ENCODE measurements at places on chromosomes 5 and 9. TPM values are rescaled to one million over a fixed set of nuclear protein-coding genes. Genes with fewer than 3 reads are reported as not detected.

The PCDHGB5 gene
- total RNA-seq: 1.9 TPM

The ARHGEF37 gene
- 2.4 TPM for total RNA-seq

The UBAC1 gene
- 34.8 TPM for total RNA-seq

The IGFBPL1 gene
- 2.1 TPM for total RNA-seq

The SOHLH1 gene
- 0.05 TPM for total RNA-seq

The ANKRD34B gene
- 0.03 TPM for total RNA-seq

The SOX30 gene
- total RNA-seq: not detected

The IFNA17 gene
- total RNA-seq: not detected

The SIT1 gene
- total RNA-seq: not detected

The OSTF1 gene
- total RNA-seq: 18.2 TPM

The FOXD4L5 gene
- total RNA-seq: 0.06 TPM

Data from A549 treated with AZD2906 at 1 μM for 4 hours (cell line).